MV-4-11 (cell line): ENCODE measurements at places on chromosomes 13 and 19.

DNA sequence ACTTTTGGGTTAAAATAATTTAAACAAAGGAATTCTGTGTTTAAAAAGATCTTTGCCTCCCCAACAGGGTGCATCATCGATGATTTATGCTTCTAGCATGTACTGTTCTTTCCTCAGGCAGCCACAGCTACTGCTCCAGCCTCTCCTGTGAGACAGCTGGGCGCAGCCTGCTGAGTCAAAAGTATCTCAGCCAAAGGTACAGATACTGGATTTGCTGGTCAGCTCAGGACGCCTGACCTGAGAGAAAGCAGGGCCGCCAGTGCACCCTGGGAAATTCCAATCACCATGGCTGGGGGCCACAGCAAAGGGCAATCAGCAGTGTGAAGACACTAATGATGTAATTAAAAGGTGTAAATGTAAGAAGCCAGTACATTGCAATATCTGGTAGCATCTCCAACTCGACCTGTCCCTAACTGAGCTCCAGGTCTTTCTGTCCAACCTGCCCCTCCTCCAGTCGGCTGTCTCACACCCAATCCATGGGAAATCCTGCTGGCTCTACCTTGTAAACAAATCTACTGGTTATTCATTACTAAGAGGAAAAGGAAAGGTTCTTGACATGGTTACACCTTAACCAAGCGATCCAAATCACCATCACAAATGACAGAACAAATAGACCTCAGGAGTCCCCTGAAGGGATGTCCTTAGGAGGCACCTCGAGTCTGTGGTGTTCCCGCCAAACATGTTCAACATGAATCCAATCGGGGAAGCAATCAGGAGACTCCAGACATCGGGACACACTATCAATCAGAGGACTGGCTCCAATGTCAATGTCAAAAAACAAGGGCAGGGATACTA, 7.3 kb downstream of the OPA3 start:
- DNase-seq = no peak

GRCh38 chr13:75219479-75220237, 262.3 kb downstream of the TBC1D4 start:
- peak; percentile 8 for DNase-seq

DNA sequence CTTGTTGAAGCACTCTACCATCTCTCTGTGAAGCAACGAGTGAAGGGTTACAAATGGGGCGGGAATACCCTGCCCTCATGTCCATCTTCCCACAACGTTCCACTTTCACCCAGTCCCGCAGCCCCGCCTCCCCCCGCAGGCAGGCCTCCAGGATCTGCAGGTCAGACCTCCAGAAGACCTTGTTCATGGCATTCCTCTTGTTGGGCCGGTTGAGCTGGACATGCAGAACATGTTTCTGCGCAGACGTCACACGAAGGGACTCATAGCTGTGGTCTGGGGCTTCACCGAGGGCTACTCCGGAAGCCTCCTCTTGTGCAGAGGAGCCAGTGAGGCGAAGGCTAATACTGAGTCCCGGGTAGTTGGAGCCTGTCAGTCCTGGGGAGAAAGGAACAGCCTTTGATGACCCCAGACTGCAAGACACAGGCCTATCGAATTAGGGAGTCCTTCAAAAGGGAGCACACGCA, 420 bp downstream of the ECH1 start:
- DNase-seq = peak; percentile 70

- no peak for DNase-seq
These were observed at the start of gene CGB7 for GRCh38 chr19:49057636-49058234. CGB7 (minus strand) TSS chr19:49057749; CDS start chr19:49055375, 2,374 bp downstream.

- no peak for DNase-seq
These were observed 9.9 kb upstream of the ZNF227 start for GRCh38 chr19:44202470-44202869.

DNA sequence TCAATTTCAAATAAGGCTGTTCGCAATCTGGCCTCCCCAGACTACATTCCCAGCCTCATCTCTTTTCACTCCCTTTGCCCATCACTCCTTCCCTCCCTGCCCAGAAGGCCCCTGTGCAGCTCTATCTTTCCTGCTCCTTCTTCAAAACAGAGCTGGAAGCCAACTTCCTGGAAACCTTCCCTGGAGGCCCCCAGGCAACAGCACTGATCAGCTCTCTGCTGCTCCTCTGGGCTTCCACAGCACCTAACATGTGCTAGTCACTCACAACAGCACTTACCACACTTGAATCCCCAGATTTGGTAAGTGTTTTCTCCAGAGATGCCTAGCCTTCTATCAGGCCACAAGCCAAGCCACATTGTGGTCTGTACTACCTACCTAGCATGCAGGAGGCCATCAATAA, 9.5 kb downstream of the SMAD9 start:
- DNase-seq = no peak

GRCh38 chr13:53342623-53343360, 314.2 kb downstream of the OLFM4 start:
- DNase-seq = no peak

- DNase-seq = no peak
These were observed 12.6 kb upstream of the GARRE1 start for GRCh38 chr19:34241513-34242337.

GRCh38 chr19:21608571-21608970, 103.2 kb downstream of the ZNF429 start:
- DNase-seq = no peak

DNA sequence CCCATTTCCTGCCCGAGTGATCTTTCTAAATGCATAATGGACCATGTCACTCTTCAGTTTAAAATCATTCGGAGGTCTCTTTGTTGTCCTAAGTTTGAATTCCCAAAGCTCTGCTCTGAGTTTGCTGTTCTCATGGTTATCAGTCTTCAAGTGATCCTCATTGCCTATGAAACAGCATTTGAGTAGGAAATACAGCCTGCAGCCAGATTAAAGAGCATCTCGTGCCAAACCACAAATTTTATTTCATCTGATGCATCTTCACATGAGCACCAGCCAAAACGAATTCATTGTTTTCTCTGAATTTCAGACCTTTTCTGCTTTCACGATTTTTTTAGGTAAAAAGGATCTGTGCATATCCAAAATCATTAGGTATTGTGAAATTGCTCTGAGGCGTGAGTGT, 299.6 kb downstream of the TDRD3 start:
- no peak for DNase-seq

- no peak for DNase-seq
These were observed 5.8 kb upstream of the TMC4 start for GRCh38 chr19:54178581-54179261.

DNA sequence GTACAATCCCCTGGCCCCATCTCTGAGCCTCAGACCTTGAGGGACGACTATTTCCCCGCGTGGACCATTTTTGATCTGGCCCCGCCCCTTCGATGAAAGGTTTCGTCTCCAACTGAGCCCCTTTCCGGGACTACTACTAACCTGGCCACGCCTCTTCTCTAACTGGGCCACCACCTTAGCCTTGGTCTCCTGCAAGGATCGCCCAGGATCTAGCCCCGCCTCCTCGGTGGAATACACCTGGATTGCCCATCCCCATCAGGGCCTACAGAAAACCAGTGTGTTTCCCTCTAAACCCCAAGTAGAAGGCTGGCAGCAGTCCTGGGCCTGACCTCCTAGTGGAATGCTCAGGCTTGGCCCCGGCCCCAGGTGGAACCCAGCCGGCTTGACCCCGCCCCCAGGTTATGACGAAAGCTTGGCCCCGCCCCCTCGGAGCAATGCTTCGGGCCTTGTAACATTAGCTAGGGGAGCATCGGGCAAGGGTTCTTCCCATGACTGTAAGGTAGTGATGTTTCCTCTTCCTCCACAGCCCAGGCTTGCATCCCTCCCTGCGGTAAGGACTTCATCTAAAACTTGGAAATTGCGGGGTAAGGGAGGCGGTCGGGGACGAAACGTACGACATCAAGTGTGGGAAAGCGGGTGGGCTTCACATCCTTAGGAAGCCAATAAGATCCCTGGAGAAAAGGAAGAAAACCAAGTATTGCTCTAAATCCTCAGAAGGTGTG, 9.1 kb downstream of the SPACA6 start:
- no peak for DNase-seq

- no peak for DNase-seq
These were observed 70.1 kb downstream of the COL4A1 start for GRCh38 chr13:110236831-110237261.

DNA sequence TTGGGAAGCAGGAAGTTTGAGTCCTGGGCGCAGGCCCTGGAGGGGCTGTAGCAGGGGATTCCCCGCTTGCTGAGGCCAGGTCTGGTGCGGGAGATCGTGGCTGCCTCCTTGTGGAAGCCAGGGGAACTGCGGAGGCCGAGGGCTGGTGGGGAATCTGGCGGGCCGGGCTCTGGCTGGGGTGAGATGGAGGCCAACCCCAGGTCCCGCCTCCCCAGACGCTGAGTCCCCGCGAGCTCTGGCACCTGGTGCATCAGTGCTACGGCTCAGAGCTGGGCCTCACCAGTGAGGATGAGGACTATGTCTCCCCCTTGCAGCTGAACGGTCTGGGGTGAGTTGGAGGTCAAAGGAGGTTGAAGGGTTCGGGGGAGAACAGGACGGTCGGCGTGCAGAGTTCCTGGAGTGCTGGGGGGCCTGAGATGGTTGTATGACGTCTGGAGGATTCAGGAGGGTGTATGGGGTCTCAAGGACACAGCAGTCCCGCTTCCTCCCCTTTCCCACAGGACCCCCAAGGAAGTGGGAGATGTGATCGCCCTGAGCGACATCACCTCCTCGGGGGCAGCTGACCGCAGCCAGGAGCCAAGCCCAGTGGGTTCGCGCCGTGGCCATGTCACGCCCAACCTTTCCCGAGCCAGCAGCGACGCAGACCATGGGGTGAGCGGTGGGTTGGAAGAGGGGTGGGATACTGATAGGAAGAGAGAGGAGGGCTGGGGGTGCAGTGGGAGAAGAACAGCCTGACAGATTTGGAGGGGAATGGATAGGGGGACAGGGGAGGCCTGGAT, 13.1 kb downstream of the GRAMD1A start:
- DNase-seq = peak; percentile 53

DNA sequence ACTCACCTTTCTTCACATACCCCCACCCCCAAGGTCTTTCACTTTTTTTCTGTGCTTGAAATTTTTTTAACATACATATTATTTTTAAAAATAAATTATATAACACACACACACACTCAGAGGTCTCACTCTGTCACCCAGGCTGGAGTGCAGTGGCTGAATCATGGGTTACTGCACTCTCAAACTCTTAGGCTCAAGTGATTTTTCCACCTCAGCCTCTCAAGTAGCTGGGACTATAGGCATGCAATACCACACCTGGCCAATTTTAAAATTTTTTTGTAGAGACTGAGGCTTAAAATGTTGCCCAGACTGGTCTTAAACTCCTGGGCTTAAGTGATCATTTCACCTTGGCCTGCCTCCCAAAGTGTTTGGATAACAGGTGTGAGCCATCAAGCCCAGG, 32.9 kb upstream of the ZNF429 start:
- no peak for DNase-seq

- peak; percentile 95 for DNase-seq
These were observed at the start of gene LILRB4 for GRCh38 chr19:54662730-54663129. LILRB4 (plus strand) TSS chr19:54662985; CDS start chr19:54663034, 49 bp downstream.

DNA sequence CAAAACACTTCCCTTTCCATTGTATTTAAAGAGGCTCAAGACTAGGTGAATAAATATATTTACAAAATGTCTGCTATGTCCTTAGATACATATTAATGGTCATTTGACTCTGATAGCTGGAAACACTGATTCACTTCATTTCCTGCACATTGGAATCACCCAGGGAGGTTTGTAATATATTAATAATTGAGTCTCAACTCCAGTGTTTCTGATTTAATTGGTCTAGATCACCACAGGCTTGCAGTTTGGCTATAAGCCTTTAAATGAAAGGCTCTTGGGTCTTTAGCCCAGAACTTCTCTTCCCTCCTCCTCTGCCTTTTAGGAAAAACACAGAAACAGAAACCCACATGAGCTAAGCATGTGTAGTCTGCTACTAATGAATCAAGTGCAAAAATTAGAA, 378.0 kb downstream of the TBC1D4 start:
- no peak for DNase-seq
